CD4-positive, alpha-beta T cell treated with Interleukin-12 subunit alpha and Interleukin-12 subunit beta, for 1 hour (primary cell): ENCODE measurements at places on chromosomes 7 and 10.
A peak's percentile ranks its signal among the peaks of the same experiment; 100 is the strongest.

DNA sequence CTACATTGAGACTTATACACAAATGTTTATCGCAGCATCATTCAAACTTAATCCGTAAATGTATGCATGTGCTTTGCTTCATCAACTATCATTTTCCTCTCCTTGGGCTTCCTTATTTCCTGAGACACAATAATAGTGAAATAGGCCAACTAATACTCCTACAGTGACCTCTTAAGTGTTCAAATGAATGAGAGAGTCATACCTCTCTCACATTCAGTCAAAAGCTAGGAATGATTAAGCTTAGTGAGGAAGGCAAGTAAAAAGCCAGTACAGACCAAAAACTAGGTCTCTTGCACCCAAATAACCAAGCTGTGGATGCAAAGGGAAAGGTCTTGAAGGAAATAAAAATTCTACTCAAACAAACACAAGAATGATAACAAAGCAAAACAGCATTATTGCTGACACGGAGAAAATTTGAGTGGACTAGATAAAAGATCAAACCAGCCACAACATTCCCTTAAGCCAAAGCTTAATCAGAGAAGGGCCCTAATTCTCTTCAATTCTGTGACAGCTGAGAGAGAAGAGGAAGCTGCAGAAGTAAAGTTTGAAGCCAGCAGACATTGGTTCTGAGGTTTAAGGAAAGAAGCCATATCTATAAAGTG lies 72.3 kb downstream of the GLCCI1 start:
- no peak for DNase-seq

GRCh38 chr10:72226418-72227027 lies 10.4 kb upstream of the ASCC1 start:
- DNase-seq = no peak

DNA sequence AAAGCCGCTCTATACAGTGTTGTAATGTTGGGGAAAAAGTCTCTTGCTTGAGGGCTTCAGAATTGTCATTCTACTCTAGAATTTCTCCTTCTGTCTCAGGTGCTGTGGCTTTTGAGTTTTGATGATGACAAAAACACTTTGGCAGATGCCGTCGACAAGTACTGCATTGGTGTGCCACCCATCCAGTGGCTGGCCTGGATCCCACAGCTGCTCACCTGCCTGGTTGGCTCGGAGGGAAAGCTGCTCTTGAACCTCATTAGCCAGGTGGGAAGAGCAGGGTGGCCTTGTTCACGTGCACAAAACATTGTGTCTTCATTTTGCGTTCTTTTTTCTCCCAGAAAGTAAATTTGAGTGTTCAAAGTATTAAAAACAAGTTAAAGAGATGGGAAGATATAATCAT lies 112.0 kb downstream of the TRRAP start:
- DNase-seq = no peak

DNA sequence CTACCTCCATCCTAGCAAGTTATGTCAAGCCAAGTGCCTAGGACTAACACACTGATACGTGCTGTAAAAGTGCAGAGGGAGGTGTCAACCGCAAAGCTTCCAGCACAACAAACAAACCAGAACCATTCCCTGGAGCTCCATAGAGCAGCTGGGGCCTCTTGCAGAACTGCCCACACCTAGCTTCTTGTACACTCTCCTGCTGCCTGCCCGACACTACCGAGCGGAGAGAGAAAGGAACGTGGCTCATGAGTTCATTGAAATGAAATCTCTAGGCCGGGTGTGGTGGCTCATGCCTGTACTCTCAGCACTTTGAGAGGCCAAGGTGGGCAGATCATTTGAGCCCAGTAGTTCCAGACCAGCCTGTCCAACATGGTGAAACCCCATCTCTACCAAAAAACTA lies 73.5 kb downstream of the MKI67 start:
- DNase-seq = no peak

GRCh38 chr10:98949306-98949705 lies 286.3 kb downstream of the HPSE2 start:
- no peak for DNase-seq

DNA sequence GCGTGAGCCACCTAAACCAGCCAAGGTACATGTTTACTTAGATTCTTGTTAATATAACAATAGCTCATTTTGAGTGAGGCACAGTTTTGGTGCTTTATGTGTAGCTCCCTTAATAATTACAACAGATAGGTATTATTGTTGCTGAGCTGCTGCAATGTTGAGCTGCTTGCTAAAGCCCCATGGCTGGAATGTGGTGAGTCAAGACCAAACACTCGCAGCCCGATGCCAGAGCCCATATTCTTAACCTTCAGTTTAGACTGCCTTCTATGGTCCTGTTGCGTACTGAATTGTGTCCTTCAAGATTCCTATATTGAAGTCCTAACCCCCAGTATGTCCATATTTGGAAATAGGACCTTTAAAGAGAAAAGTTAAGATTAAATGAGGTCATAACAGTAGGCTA lies 407.1 kb downstream of the NEBL start:
- DNase-seq = no peak

GRCh38 chr7:36138209-36138608 lies 14.8 kb upstream of the EEPD1 start:
- DNase-seq = no peak

DNA sequence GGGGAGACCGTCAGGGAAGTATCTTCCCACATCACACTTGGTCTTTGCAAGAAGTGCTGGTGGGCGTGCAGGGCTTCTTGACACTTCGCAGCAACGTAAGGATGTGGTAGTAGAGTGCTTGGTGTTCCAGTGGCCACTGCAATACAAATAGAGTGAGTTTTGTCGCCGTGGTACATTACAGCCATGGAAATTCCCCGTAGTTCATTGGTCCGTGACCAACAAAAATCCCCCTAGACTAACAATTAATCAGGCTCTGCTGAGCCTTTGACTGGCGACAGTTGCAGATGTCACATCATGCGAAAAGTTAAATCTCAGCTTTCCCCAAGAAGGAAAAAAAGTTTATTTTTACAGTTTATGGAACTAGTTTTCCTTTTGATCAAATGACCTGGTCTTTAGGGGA lies 134.7 kb downstream of the MGMT start:
- no peak for DNase-seq

DNA sequence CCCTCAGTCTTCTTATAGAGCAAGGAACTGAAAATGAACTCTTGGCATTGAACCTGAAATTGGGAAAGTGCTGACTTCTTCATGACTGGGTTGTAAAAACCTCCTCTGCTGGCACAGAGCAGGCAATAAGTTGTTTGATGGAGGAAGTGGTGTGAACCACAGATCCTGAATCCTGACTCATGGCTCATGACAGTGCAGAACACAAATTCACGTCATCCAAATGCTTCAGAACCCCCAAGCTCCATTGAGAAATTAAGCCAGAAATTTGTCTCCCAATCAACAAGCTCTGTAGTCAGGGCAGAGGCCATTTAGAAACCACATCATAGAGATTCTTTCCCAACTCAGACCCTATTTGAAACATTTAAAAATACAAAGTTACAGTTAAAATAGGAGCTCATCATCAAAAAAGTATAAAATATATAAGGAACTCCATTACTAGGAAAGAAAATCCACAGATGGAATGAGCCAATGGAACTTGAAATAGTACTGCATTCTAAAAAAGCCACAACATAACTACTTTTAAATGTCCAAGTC lies 10.3 kb upstream of the STK17A start:
- DNase-seq = no peak

- DNase-seq = peak; percentile 20
Measured at GRCh38 chr10:96743988-96744585, 23.8 kb upstream of the PIK3AP1 start.

DNA sequence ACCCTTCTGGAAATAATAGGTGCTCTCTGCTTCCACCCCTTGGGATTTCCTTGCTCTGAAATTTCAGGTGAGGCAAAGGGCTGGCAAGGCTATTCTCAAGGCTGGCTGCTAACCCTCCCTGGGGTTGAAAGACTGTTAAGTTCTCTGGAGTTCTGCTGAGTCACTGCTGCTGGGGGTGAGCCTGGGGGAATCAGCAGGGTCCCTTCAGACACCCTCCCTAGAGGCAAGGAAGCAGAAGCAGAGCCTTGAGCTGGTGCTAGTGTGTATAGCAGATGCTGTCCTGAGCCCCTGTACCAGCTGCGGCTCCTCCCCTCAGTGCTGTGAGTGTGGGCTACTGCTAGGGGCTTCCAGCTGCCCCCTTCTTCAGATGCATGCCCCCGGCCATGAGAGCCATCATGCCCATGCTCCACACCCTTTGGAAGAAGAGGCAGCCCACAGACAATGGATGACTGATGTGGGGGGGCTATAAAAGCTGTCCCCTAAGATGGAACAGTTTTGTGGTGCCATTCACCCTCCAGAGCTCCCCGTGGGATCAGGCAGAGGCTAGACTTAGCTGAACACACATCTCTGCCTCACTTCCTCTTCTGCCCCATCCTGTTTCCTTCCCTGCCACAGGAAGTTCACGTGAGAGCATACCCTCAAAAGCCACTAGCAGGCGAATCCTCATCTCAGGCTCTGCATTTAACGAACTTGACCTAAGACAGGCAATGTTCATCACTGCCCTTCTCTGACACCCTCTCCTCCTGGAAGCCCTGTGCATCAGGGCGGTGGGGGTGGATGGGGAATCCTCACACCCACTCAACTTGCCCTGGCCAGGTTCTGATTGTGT lies 91.8 kb downstream of the SH3PXD2A start:
- DNase-seq = peak; percentile 42

DNA sequence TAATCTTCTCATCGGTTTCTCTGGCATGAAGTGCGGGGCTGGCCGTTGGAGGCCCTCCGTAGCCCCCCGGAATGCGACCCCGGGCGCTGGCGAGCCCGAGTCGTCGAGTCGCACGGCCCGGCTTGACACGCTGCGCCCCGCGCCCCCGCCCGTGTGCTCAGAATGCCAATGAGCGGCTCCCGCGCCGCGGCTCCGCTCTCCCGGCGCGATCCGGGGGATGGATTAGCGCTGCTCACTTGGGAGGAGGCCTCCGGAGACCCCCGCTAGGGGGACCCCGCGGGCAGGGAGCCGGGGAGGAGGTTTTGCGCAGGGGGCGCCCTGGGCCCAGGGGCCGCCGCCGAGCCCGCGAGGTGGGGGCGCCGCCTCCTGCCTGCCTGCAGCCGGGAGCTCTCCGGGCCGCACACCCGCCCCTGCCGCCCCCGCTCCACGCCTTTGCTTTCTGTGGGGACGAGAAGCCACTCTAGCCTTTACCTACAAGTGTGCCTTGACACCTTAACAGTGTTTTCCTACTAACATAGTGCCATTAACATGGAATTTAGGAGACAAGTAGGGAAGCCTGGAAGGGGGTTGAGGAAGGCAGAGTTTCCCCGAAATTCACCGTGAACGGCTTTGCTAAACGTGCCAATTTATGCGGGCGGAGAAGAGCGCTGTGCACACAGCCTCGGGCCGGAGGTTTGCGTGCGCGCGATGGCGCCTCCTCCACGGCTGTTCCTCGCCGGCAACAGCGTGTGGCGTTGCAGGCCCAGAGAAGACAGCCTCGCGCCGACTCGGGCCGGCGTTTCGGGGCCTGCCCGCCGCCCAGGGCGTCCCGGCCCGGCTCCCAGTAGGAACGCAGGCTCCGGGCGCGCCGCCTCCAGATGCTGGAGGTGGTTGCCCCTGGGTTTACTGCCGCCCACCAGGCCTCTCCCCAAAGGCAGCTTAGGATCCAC lies 7.1 kb downstream of the SHH start:
- peak; percentile 27 for DNase-seq

GRCh38 chr7:130420943-130421578 lies 19.8 kb downstream of the CEP41 start:
- DNase-seq = no peak

DNA sequence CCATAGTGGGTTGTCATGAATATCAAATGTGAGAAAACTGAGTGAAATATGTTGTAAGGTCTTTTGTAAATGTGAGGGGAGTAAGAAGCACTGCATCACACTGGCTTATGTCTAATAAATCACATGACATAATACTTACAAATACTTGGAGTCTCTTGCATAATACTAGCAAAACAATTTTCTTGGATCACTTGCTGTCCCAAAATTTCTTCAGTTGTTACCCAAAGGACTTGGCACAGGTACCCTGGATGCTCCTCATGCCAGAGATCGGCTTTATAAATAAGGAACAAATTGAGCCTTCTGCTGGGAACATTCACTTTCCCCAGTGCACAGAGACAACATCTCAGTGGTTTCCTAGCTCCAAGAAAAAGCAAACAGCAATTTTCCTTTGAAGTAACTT lies 5.0 kb upstream of the LRIT2 start:
- DNase-seq = no peak

GRCh38 chr10:132746801-132747625 lies 38.9 kb downstream of the NKX6-2 start:
- no peak for DNase-seq

DNA sequence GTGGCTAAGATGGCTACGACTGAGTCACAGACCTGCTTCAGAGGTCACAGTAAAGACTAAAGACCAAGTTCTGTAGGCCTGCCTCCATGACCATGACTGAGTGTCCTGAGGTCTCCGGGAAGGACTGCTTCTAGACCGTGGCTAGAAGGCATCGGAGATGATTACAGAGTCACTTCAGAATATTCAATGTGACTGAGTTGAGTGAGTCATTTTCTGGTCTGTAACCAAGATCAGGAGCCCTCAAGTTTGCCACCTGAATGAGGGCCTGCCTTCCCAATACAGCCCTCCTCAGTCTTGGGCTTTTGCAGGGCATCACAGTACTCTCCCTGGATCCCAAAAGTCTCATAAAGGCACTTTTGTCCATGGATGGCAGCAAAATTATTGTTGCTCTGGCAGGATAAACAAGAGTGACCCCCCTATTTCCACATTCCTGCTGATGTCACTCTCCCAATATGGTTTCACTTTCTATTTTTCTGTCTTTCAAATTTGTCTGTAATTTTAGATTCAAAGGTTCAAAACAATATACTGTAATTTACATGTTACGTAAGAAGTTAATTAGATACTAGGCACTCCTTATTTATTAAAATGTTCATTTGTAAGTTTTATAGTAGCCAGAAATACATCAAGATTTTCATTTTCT lies 47.7 kb upstream of the ZNF92 start:
- DNase-seq = no peak

GRCh38 chr10:5396556-5397300 lies 7.9 kb downstream of the TUBAL3 start:
- no peak for DNase-seq

GRCh38 chr10:8778713-8779112 lies 724.2 kb downstream of the GATA3 start:
- DNase-seq = no peak

- no peak for DNase-seq
Measured at GRCh38 chr10:22700489-22700888, 13.9 kb downstream of the PIP4K2A start.

DNA sequence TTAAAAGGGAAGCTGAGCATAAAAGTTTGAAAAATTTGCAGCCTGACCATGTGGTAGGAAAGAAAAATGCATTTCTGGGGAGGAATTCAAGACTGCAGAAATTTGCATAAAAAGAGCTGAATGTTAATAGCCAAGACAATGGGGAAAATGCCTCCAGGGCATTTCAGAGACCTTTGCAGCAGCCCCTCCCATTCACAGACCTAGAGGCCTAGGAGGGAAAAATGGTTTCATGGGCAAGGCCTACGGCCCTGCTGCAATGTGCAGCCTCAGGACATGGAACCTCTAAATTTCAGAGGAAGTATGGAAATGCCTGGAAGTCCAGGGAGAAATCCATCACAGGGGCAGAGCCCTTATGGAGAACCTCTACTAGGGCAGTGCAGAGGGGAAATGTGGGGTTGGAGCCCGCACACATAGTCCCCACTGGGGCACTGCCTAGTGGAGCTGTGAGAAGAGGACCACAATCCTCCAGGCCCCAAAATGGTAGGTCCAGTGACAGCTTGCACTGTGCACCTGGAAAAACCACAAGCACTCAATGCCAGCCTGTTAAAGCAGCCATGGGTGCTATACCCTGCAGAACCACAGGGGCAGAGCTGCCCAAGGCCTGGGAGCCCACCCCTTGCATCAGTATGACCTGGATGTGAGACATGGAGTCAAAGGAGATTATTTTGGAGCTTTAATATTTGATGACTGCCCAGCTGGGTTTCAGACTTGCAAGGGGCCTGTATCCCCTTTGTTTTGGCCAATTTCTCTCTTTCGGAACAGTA lies 243.8 kb downstream of the DNAJB9 start:
- no peak for DNase-seq
